CD4-positive, alpha-beta memory T cell (primary cell): ENCODE measurements at places on chromosomes 4 and X. TPM values are rescaled to one million over a fixed set of nuclear protein-coding genes. Genes with fewer than 3 reads are reported as not detected.

DNA sequence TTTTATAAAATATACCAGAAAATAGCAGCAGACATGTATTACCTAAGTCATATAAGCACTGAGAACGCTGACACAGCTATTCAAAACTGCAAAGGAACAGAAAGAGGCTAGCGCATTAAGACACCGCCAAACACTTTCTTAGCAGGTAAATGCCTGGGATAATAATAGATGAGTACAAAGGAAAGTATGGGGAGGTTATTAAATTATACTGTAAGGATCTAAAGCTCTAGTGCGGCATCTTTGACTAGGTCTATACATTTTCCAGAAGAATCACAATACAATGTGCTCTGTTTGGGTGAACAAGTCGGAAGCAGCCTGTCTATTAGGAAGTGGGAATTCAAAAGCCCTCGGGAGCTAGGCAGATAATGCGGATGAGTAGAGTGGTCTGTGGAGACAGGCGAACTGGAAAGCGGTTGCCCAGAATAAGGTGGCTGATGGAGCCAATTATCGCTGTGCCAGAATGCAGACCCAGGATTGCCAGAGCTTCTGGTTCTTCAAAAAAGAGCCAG is 443.6 kb upstream of the TENM3 start:
- no peak for DNase-seq

- no peak for DNase-seq
Measured at GRCh38 chr4:7892212-7893019, 47.2 kb downstream of the AFAP1 start.

Gene TLR2
- 3.9 TPM for total RNA-seq

Gene GPM6B
- not detected for total RNA-seq

DNA sequence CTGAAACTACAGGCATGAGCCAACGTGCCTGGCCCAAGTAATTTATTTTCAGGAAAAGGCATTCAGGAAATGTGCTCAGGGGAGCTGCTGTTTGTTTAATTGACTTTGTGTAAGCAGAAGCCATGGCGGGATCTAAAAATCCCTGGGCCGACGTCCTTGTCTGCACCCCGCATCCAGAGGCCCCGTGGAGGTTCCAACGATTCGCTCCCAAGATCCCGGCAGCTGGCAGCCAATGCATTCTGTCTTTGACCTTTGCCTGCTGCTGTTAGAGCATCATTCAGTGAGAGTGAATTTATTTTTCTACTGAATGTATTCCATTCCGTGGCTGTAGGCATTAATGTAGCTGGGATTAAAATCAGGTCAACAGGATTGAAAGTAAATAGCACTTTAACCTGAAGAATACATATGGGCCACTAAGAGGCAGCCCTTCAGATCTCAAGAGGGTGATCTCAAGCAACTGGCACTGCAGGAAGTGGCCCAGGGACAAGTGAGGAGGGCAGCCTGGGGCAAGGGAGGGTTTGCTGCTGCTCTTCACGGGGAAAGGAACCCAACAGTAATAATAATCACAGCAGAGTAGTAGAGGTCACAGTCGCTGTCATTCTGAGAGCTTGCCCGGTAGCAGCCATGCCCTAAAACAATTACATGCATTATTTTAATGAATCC is 75.2 kb downstream of the PSAPL1 start:
- DNase-seq = no peak

DNA sequence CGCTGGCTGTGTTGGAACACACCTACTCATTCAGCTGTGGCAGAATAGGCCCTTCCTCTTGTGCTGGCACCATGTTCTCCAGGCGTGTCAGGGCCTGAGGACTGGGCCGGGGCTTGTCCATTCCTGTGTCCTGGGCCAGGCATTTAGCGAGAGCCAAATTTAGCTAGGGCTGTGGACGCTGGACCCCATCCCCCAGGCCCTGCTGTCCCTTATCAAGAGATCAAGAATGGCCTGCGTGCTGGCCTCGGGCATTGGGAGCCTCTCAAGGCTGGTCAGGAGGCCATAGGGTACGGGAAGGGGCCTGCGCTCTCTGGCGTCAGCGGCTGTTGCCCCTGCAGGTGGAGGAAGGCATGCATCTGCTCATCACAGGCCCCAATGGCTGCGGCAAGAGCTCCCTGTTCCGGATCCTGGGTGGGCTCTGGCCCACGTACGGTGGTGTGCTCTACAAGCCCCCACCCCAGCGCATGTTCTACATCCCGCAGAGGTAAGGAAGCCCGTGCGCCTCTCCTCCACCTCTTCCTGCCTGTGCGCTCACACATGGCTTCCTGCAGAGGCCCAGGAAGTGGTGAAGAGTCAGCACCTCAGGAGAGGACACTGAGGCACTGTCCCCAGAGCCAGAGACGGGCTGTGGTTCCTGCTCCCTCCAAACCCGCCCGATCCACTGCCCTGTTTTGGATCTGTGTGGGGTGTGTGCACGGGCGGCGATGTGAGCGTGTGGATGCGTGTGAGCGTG is 15.3 kb downstream of the ABCD1 start:
- no peak for DNase-seq

- DNase-seq = no peak
Measured at GRCh38 chr4:2608291-2608690, 71.8 kb downstream of the FAM193A start.

- DNase-seq = no peak
Measured at GRCh38 chrX:30170900-30171299, 44.5 kb upstream of the MAGEB2 start.

GRCh38 chr4:3483471-3483921 is 20.4 kb downstream of the DOK7 start:
- DNase-seq = no peak

Gene MAOA
- 0.09 TPM for total RNA-seq

DNA sequence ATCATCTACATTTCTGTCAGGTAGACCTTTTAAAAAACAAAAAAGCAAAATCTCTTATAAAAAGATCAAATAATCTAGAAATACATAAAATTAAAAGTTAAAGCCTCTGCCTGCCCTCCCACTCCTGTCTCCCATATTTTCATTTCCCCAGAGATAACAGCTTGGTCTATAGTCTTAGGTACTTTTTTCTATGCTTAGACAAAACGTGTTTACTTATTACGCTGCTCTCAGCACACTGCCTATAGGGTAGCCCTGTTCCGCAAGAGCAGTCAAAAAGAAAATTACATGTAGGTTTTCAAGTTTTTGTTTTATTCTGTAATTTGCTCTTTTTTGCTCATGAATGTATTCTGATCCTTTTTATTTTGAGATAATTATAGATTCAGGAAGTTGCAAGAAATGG is 73.3 kb downstream of the TAF1 start:
- no peak for DNase-seq

Gene RAB41
- not detected for total RNA-seq

- DNase-seq = no peak
Measured at GRCh38 chrX:13190051-13190450, 129.8 kb downstream of the ATXN3L start.

Gene SSX3
- not detected for total RNA-seq

DNA sequence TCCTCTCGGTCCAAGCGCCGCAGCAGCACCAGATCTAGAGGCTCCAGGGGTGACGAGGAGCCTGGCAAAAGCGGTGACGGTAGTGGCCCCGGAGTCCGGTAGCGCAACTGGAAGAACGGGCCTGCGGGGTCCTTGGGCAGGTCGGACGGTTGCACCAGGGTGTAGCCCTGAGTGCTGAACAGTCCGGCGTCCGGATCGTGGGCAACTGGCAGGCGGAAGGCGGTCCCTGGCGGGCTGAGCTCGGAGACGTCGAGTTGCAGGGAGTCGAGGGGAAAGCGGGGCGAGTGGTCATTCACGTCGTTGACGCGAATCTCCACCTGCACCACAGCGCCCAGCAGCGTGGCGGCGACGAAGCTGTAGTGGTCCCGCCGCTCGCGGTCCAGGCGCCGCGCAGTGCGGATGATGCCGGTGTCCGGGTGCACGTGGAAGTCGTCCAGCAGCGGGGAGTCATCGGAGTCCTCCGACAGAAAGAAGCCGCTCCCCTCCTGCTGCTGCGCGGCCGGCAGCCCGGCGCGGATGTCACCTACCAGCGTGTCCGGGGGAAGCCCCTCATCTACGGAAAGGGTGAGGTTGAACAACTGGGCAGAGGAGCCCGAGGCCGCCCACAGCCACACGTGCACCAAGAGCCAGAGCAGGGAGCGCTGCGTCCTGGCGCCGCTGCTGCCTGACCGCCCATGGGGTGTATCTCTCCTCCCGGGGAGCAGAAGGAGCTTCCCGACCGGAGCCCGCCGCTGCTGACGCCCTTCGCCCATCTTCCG is 837 bp downstream of the DCHS2 start:
- no peak for DNase-seq

GRCh38 chr4:92254767-92255442 is 48.9 kb upstream of the GRID2 start:
- DNase-seq = no peak

Gene RAB9B
- total RNA-seq = 0.26 TPM

Gene CORIN
- total RNA-seq = 0.36 TPM

Gene WDR44
- total RNA-seq = 20.5 TPM

- peak; percentile 26 for DNase-seq
Measured at GRCh38 chr4:109302361-109303139, at the start of gene COL25A1. COL25A1 (minus strand) TSS chr4:109302658.

GRCh38 chr4:52057196-52057595 is 6.1 kb downstream of the SPATA18 start:
- DNase-seq = no peak

Gene SLC25A53
- 20.9 TPM for total RNA-seq

- DNase-seq = no peak
Measured at GRCh38 chrX:38970845-38971244, 169.6 kb downstream of the MID1IP1 start.

Gene CFAP299
- total RNA-seq = not detected

DNA sequence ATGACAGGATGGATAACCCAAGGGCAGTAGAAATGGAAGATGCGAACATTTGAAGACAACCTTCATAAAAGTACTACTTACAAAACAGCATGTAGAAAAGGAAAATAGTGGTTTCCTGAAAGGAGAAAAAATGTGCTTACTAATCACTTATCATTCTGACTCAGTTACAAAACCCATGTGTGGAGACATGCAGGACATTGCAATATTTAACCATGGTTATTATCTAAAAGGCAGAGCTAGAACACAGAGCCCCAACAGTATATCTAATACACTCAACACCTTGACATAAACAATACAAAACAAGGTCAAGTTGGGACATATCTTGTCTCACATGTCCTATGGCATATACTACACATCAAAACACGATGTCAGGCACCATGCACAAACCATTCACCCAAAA is 55.9 kb downstream of the EIF4E start:
- DNase-seq = no peak

- DNase-seq = no peak
Measured at GRCh38 chr4:2360396-2360730, 58.1 kb downstream of the ZFYVE28 start.

GRCh38 chrX:105822138-105823091 is at the start of gene NRK:
NRK (plus strand) TSS chrX:105822539; CDS start chrX:105822846, 307 bp downstream.
- no peak for DNase-seq

Gene SPANXA1
- not detected for total RNA-seq

DNA sequence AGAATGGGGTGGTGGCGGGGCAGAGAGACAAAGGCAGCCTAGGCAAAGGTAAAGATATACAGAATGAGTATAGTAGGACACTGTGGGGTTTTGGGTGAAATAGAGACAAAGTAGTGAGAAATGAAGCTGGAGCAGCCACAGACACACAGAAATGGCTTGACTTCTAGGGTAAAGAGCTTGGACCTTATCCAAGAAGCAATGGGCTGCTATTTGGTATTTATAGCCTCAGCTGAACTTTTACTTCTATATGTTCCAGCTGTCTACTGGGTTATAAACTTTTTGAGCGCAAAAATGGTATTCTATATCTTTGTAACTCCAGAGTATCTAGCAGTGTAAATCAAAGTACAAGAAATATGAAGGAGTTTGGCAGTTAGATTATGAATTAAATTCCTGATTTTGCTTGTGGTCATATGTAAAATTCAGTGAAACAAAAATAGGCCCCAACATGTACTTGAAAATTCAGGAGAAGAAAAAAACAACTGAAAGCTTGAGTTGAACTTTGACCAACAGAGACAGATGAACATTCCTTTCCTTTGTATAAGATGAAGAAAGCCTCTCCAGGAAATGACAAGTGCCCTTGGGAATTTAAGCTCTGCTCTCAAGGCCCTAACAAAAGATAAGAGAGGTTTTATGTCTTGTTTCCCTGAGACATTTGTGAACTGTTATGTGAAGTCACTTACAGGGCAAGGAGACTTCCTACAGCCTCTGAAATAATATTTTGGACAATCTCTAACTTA is 354.1 kb downstream of the CHIC1 start:
- no peak for DNase-seq
